ENCODE measurements at places on chromosomes 12 and 14.

DNA sequence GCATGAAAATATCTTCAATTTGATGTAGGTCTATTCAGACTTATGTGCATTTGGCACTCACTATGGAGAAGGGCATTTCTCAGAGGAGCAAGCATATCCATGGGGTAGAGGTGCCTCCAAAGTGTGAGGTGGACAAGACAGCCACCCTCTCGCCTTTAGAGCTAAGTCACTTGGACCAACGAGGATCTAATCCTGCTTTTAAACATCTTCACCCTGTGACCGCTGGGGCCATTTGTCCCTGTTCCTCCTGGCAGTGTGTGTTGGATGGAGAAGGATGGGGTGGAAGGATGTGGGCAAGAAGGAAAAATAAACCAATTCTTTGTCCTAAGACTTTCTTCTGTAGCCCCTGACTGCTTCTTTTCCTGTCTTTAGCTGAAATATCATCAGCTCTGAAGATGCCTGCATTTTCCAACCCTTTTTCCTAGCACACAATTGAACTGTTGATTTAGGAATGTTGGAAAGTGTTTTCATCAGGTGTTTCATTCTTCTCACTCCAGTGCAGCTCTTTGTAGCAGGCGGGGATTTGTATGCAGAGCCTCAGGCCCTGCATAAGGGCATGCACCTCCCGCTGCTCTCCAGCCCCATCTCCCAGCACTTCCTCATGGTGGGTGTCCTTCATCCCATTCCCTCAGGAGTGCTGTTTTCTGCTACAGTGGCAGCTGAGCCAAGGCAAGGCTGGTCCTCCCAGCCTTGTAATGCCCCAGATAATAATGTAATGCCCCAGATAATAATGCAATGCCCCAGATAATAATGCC, 5.3 kb downstream of the FGF6 start:
- DNase-seq: no peak

DNA sequence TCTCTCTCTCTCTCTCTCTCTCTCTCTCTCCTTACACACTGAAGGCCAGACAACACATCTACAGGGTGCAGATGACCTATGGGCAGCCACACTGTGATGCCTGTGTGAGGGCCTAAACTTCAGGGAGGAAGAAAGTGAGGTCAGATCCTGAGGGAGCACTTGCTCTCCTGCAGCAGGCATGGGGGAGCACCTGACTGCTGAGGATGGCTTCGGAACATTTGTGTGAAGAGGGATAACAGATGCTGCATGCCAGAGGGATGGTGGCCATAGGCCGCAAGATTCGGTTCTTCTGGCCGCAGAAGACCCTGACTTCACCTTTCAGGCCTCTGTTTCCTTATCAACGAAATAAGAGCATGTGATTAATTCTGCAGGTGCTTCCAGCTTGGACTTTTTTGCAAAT, 11.7 kb upstream of the SERPINA11 start:
- no peak for DNase-seq

- DNase-seq: no peak
Observed at GRCh38 chr14:36524220-36524837, 4.3 kb upstream of the NKX2-1 start.

- DNase-seq: no peak
Observed at GRCh38 chr12:39807043-39807442, 187.4 kb upstream of the ABCD2 start.

- DNase-seq: no peak
Observed at GRCh38 chr12:19848421-19848820, 409.1 kb downstream of the AEBP2 start.

Data from CD8-positive, alpha-beta T cell (primary cell).